ENCODE measurements at places on chromosomes 2 and 18.
A peak's percentile ranks its signal among the peaks of the same experiment; 100 is the strongest.

DNA sequence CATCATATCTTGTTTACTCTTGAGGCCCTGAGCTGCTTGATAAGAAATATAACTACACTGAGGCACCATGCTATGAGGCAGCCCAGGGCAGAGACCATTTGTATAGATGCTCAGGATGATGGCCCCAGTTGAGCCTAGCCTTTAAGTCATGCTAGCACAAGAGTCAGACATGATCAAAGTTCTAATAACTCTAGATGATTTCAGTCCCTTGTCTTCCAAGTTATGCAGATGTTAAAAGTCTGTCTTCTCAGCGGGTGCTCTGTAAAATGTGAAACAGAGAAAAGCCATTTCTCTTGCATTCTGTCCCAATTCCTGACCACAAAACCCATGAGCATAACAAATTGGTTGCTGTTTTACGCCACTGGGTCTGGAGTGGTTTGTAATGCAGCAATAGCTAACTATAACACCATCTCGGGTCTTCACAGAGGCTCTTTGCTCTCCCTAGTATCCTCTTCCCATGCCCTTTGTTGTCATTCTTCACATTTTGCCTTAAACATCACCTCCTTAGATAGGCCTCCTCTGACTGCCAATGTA lies 49.6 kb downstream of the NXPH2 start:
- no peaks in the 10 kb centered on the region for H3K27me3 ChIP-seq
- no peak overlapping the region for H3K27ac ChIP-seq
- DNase-seq: no peak
- no peaks in the 10 kb centered on the region for H3K4me1 ChIP-seq

- no peaks in the 10 kb centered on the region for H3K27me3 ChIP-seq
- no peak for DNase-seq
- H3K4me1 ChIP-seq: no peaks in the 10 kb centered on the region
- no peak overlapping the region for H3K4me3 ChIP-seq
- no peak overlapping the region for H3K27ac ChIP-seq
- H3K36me3 ChIP-seq: no peaks in the 10 kb centered on the region
These were observed 73.6 kb upstream of the RGPD5 start for GRCh38 chr2:109720380-109721106.

- DNase-seq: no peak
- H3K4me1 ChIP-seq: no peaks in the 10 kb centered on the region
- no peak overlapping the region for H3K27ac ChIP-seq
- no peaks in the 10 kb centered on the region for H3K27me3 ChIP-seq
These were observed 24.2 kb upstream of the PRLH start for GRCh38 chr2:237542001-237542704.

- DNase-seq: no peak
- H3K4me3 ChIP-seq: no peak overlapping the region
- H3K4me1 ChIP-seq: no peaks in the 10 kb centered on the region
- no peaks in the 10 kb centered on the region for H3K36me3 ChIP-seq
- no peaks in the 10 kb centered on the region for H3K27me3 ChIP-seq
These were observed 76.6 kb downstream of the RDH14 start for GRCh38 chr2:18483896-18484295.

DNA sequence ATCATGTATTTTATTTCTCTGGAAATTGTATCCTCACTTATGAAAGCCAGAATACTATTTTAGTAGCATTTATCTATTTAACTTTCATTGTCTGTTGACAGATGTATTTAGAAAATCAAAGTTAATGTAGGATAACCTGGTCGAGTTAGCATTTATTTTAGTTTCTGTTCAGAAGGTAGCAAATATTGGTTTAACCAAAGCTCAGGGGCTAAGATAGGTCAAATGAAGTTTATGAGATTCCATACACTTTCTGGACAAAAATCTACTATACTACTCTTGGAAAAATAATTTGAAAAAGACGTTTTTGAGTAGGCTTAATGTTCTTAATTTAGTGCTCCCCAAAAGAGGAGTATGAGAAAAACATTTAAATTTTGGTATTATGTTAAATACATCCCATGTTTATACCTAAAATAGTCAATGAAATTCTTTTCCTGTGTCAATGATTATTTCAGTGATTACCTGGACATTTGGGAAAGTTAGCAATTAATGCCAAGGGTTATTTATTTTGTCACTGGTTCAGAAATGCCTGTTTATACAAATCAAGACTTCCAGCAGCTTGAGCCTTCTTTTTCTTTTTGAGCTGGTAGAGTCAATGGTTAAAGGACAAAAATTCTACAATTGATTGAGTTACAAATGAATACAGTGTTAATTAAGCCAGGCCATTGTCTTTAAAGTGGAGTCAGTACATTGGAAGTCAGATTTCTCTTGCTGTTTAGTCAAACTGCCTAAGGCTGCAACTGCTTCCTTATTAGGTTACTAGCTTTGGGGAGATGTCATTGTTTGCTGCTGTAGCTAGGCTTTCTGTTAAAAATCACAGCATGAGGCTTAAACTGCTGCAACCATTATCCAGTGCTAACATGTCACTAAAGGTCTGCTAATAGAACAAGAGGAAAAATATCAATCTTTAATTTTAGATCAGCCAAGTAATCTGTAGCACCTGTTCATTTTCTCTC lies 182.3 kb downstream of the CAMKMT start:
- H3K4me1 ChIP-seq: no peaks in the 10 kb centered on the region
- DNase-seq: no peak
- H3K36me3 ChIP-seq: no peaks in the 10 kb centered on the region
- H3K27me3 ChIP-seq: no peaks in the 10 kb centered on the region
- H3K27ac ChIP-seq: no peak overlapping the region
- H3K4me3 ChIP-seq: no peak overlapping the region

DNA sequence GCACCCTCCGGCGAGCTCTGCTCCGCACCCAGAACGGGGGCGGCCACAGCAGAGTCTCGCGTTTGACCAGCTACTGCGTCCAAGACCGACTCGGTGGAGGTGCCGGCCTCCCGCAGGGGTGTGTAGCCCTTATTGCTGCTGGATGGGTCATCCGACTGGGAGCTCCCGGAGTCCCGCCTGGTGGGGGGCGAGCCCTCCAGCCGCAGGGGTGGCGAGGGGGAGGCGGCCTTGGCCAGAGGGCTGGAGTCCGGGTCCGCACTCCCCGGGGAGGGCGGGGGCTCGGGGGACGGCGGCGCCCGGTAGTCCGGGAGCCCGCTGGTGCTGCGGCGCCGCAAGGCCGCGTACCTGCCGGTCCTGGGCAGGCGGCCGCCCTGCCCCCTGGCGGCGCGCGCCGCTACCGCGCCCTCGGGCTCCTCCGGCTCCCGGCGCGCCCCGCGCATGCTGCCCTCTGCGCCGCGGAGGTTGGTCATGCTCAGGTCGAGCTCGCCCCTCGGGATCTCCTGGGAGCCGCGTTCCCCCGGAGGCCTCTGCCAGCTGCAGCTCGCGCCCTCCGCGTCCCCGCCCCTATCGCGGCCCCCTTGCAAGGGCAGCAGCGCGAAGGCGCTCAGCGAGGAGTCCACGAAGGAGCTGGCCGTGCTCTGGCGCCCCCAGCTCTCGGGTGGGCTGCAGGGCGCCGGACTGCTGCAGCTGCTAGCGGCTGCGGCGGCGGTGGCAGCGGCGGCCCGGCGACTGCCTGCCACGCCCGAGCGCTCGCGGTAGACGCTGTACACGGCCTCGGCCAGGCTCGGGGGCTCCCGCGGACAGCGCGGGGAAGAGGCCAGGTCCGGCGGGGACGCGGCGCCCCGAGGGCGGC lies 4.8 kb downstream of the TMEM200C start:
- H3K4me3 ChIP-seq: peak overlapping the region; percentile 64
- peaks cover 39% of the 10 kb centered on the region for H3K27me3 ChIP-seq
- H3K36me3 ChIP-seq: no peaks in the 10 kb centered on the region
- peak; percentile 73 for DNase-seq
- peaks cover 6% of the 10 kb centered on the region for H3K4me1 ChIP-seq

DNA sequence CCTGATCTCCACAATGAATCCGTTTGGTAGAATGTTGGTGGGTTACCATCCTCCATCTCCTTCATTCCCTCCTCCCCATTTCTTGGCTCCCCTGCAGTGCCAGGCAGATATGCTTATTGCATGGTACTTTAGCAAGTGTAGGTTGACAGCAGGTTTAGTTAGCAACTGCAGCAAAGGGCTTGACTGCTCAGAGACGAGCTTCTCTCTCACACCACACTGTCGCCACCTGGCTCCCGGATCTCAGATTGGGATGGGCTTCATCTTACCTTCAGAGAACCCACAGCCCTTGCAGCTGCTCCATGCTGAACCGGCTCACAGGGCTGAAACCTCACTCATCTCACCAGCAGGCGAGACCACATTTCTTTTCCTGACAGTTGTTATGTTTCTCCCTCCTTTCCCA lies 88.8 kb downstream of the VWA3B start:
- no peak overlapping the region for H3K4me3 ChIP-seq
- peaks cover 42% of the 10 kb centered on the region for H3K27me3 ChIP-seq
- no peaks in the 10 kb centered on the region for H3K36me3 ChIP-seq
- no peak for DNase-seq
- no peaks in the 10 kb centered on the region for H3K4me1 ChIP-seq
- no peak overlapping the region for H3K27ac ChIP-seq

- H3K36me3 ChIP-seq: no peaks in the 10 kb centered on the region
- H3K4me1 ChIP-seq: no peaks in the 10 kb centered on the region
- H3K27ac ChIP-seq: no peak overlapping the region
- DNase-seq: peak; percentile 2
- no peaks in the 10 kb centered on the region for H3K27me3 ChIP-seq
These were observed 438 bp downstream of the PSMA8 start for GRCh38 chr18:26134107-26134506.

GRCh38 chr2:230042195-230042594 lies 26.5 kb downstream of the SLC16A14 start:
- no peak overlapping the region for H3K4me3 ChIP-seq
- peaks cover 2% of the 10 kb centered on the region for H3K36me3 ChIP-seq
- no peak for DNase-seq
- no peaks in the 10 kb centered on the region for H3K4me1 ChIP-seq
- no peak overlapping the region for H3K27ac ChIP-seq
- H3K27me3 ChIP-seq: no peaks in the 10 kb centered on the region

- H3K4me3 ChIP-seq: no peak overlapping the region
- H3K27ac ChIP-seq: peak overlapping the region; percentile 29
- peaks cover 61% of the 10 kb centered on the region for H3K4me1 ChIP-seq
- DNase-seq: peak; percentile 88
These were observed 5.2 kb downstream of the TTC39C start for GRCh38 chr18:24019641-24020331.

DNA sequence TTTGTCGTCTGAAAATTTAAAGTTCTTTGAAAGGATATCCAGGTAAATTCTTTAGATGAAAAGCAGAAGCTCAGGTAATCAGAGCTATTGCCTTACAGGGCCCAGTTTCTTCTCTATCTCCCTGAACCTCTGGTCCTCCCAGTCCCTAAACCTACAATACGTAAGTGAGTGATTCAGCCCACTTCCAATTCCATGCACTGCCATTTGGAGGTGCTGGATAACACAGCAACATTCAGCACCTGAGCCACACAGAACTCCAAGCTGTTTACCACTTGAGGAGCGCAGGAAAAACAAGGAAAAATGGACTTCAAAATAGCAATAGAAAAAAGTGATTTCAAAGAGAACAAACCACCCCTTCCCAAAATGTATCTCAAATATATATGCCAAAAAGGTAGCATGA lies 105.0 kb upstream of the DNAJC10 start:
- no peak overlapping the region for H3K4me3 ChIP-seq
- no peak overlapping the region for H3K27ac ChIP-seq
- H3K27me3 ChIP-seq: no peaks in the 10 kb centered on the region
- DNase-seq: no peak
- H3K4me1 ChIP-seq: no peaks in the 10 kb centered on the region

DNA sequence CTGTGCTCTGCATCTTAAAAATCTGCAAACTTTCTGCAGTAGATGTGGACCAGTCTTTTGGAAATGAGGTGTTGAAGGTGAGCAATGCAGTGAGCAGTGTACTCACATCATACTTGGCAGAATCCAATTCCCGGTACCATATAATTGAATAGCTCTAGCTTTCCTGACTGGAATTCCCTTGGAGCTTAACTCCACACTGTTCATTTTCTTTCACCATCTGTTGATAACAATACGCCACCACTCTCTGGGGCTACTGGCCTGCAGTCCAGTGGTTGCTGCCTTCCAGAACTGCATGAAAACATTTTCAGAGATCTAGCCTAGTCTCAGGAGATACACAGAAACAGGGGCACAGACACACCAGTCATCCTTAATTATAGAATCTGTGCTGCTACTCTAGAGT lies 820.0 kb upstream of the NXPH2 start:
- H3K4me1 ChIP-seq: no peaks in the 10 kb centered on the region
- H3K36me3 ChIP-seq: no peaks in the 10 kb centered on the region
- no peak overlapping the region for H3K27ac ChIP-seq
- no peak overlapping the region for H3K4me3 ChIP-seq
- no peaks in the 10 kb centered on the region for H3K27me3 ChIP-seq

GRCh38 chr2:45452866-45453265 lies 158.2 kb downstream of the SRBD1 start:
- DNase-seq: no peak
- no peak overlapping the region for H3K4me3 ChIP-seq
- H3K27me3 ChIP-seq: no peaks in the 10 kb centered on the region
- peaks cover 6% of the 10 kb centered on the region for H3K36me3 ChIP-seq
- H3K27ac ChIP-seq: no peak overlapping the region

- no peak for DNase-seq
- no peak overlapping the region for H3K27ac ChIP-seq
- no peaks in the 10 kb centered on the region for H3K36me3 ChIP-seq
- no peak overlapping the region for H3K4me3 ChIP-seq
- no peaks in the 10 kb centered on the region for H3K27me3 ChIP-seq
- H3K4me1 ChIP-seq: no peaks in the 10 kb centered on the region
These were observed 797.8 kb upstream of the GYPC start for GRCh38 chr2:125857971-125858794.

DNA sequence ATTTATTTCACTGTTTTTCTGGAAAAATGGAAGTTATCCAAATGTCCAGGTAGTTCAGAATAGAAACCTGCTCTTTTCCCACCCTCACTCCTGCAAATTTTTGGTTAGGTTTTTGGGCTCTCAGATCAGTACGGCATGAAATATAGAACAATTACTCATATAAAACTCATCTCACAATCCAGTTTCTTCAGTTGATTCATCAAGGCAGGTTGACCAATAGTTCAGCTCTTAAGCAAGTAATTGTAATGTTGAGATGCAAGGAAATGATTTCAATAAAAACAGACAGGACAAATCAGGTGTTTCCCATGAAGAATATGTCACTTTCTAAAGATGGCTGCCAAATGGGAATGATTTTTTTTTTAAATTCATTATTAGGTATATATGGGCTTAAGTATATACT lies 2.0 kb downstream of the RAB27B start:
- H3K4me3 ChIP-seq: no peak overlapping the region
- H3K27me3 ChIP-seq: no peaks in the 10 kb centered on the region
- no peak for DNase-seq

DNA sequence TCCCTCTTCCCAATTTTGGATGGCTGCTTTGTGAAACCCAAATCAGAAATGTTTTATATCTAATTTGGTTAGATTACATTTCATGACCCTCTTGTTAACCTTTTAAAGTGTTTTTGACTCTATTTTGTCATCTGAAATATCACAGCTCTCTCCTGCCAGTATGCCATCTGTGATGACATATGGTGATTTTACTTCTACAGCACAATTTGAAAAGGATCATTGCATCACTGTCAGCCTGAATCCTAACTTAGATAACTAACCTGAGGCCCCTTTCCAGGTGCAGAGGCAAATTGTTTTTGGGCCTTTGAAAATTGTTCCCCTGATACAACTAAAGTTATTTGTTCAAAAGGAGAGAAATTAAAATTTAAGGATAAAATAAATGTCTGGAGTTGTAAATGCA lies 1023.4 kb upstream of the LRRTM1 start:
- no peaks in the 10 kb centered on the region for H3K27me3 ChIP-seq
- H3K36me3 ChIP-seq: no peaks in the 10 kb centered on the region
- no peak overlapping the region for H3K4me3 ChIP-seq
- no peak overlapping the region for H3K27ac ChIP-seq
- no peaks in the 10 kb centered on the region for H3K4me1 ChIP-seq
- no peak for DNase-seq

- no peak overlapping the region for H3K27ac ChIP-seq
- no peaks in the 10 kb centered on the region for H3K36me3 ChIP-seq
- no peak overlapping the region for H3K4me3 ChIP-seq
- no peaks in the 10 kb centered on the region for H3K27me3 ChIP-seq
- H3K4me1 ChIP-seq: no peaks in the 10 kb centered on the region
These were observed 448.0 kb upstream of the SPRED2 start for GRCh38 chr2:65880436-65880835.

All from common myeloid progenitor, CD34-positive (primary cell).